Activated T-cell treated with anti-CD3 and anti-CD28 coated beads, Interleukin-2, amount 50 U/mL, for 72 hours (primary cell): ENCODE measurements at places on chromosomes 7 and 10. TPM values are rescaled to one million over a fixed set of nuclear protein-coding genes. Genes with fewer than 3 reads are reported as not detected.

DNA sequence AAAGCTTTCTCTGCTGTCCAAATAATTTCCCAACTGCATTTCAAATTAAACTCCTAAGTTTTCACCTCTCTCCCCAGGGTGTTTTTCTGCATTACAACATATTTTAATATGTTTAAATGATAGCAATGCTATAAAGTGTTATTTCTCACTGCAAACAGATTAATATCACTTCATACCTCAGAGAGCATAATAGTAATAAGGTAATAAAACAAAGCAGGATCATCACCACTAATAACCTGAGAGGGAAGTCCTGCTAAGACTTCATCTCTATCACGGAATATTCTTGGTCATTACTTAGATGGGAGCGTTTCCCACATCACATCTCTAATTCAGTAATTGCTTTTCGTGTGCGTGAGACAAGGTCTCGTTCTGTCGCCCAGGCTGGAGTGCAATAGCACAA lies 168.8 kb downstream of the PARD3 start:
- H3K27ac ChIP-seq: no peak overlapping the region
- no peaks in the 10 kb centered on the region for H3K4me1 ChIP-seq
- no peak for DNase-seq

- H3K4me3 ChIP-seq: no peak overlapping the region
- H3K36me3 ChIP-seq: no peaks in the 10 kb centered on the region
- H3K27ac ChIP-seq: no peak overlapping the region
- no peaks in the 10 kb centered on the region for H3K27me3 ChIP-seq
- H3K4me1 ChIP-seq: peaks cover 10% of the 10 kb centered on the region
- no peak for DNase-seq
Observed at GRCh38 chr10:109982812-109983211, 25.0 kb upstream of the ADD3 start.

GRCh38 chr7:26614503-26614902 lies 249.9 kb downstream of the SKAP2 start:
- no peak overlapping the region for H3K27ac ChIP-seq
- H3K4me1 ChIP-seq: no peaks in the 10 kb centered on the region
- no peaks in the 10 kb centered on the region for H3K27me3 ChIP-seq
- no peaks in the 10 kb centered on the region for H3K36me3 ChIP-seq
- no peak overlapping the region for H3K4me3 ChIP-seq
- no peak for DNase-seq

DNA sequence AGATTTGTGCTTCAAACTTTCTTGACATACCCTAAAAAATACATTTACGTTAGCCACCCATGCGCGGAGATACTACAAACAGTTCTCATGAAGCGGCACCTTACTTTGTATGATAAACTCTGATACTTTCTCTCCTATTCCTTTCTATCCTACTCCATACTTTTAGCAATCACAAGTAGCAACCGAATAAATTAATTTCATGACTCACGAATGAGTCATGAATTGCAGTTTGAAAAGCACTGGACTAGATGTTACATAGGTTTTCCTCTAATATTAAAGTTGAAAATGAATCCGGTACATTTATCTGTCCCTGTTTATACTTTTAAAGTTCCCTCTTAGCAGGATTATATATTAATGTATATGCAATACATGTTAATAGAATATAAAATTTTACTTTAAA lies 67.6 kb downstream of the CUBN start:
- peaks cover 52% of the 10 kb centered on the region for H3K4me1 ChIP-seq
- DNase-seq: no peak
- H3K4me3 ChIP-seq: no peak overlapping the region

- no peak for DNase-seq
- H3K4me1 ChIP-seq: no peaks in the 10 kb centered on the region
- no peak overlapping the region for H3K4me3 ChIP-seq
- no peak overlapping the region for H3K27ac ChIP-seq
- peaks cover 5% of the 10 kb centered on the region for H3K27me3 ChIP-seq
Observed at GRCh38 chr7:297611-298374, 7.8 kb downstream of the FOXL3 start.

GRCh38 chr7:131098527-131098926 lies 229.1 kb upstream of the MKLN1 start:
- DNase-seq: no peak
- peaks cover 89% of the 10 kb centered on the region for H3K4me1 ChIP-seq
- no peaks in the 10 kb centered on the region for H3K27me3 ChIP-seq
- H3K4me3 ChIP-seq: peak overlapping the region; percentile 84
- H3K36me3 ChIP-seq: peaks cover 19% of the 10 kb centered on the region

DNA sequence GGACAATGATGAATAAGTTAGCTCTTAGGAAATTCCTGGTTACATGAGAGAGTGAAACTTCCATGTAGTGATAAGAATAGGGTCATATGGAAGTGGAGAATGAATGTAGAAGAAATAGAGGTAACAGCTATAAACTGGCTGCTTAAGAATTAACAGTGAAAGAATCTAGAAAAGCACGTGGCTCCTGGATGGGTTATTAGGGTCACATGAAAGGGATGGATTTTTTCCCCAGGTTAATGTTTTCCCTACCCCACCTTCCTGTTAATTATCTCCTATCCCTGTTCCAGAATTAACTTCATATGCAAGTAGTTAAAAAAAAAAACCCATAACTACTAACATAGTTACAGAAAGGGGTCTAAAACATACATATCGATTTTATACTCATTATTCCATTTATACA lies 58.0 kb downstream of the ANKIB1 start:
- no peak for DNase-seq
- no peak overlapping the region for H3K4me3 ChIP-seq
- no peaks in the 10 kb centered on the region for H3K4me1 ChIP-seq
- no peak overlapping the region for H3K27ac ChIP-seq

DNA sequence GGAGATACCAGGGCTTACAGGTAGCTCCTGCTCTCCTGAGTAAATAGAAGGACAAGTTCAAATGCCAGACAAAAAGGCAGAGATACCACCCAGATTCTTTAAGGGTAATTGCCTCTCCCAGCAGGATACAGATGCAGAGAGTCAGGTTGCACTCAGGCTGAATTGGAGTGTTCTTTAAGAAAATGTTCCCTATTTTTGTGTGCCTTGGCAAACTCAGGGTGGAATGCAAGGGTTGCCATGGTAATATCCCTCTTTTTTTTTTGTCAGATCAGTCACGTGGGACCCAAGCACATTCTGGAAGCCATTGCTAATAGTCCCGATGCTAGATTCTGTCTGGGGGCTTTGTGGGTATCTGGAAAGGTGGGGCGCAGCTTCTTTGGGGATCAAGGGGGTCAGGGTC lies 628.0 kb downstream of the CALN1 start:
- no peak overlapping the region for H3K4me3 ChIP-seq
- DNase-seq: no peak
- no peaks in the 10 kb centered on the region for H3K4me1 ChIP-seq

DNA sequence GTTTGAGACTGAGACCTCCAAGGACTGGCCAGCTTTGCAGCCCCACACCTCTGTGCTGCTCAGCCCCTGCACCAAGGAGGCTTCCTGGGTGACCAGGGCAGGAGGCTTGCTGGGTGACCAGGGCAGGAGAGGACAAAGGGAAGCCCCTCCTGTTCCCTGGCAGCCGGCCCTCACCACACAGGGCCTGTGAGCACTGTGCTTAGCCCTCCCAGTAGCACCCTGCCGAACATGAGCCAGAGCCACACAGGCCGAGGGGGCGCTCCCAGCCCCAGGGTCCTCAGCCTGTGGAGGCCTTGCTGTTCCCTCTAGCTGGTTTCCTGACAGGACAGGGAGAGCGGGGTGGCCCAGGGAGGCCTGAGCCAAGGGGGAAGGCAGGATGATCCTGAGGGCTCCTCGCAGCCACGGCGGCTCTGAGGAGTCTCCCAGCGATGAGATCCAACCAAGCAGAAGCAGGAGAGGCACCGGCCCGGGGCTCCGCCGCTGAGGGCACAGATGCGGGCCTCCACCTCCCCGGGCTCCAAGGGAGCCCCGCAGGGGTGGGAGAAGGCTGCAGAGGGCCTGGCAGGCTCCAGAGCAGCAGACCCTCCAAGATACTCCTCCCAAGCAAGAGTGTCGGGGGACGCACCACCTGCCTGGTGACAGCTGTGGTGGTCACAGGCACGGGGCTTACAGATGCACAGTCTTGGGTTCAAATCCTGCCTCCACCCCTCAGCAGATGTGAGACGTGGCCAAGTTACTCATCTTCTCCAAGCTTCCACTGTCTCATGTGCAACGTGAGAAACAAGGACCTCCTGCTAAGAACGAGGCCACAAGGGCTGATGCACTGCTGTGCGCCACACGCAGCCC lies 22.5 kb downstream of the WDR86 start:
- no peak overlapping the region for H3K4me3 ChIP-seq
- DNase-seq: no peak
- no peaks in the 10 kb centered on the region for H3K4me1 ChIP-seq
- peaks cover 20% of the 10 kb centered on the region for H3K27me3 ChIP-seq
- H3K27ac ChIP-seq: no peak overlapping the region

DNA sequence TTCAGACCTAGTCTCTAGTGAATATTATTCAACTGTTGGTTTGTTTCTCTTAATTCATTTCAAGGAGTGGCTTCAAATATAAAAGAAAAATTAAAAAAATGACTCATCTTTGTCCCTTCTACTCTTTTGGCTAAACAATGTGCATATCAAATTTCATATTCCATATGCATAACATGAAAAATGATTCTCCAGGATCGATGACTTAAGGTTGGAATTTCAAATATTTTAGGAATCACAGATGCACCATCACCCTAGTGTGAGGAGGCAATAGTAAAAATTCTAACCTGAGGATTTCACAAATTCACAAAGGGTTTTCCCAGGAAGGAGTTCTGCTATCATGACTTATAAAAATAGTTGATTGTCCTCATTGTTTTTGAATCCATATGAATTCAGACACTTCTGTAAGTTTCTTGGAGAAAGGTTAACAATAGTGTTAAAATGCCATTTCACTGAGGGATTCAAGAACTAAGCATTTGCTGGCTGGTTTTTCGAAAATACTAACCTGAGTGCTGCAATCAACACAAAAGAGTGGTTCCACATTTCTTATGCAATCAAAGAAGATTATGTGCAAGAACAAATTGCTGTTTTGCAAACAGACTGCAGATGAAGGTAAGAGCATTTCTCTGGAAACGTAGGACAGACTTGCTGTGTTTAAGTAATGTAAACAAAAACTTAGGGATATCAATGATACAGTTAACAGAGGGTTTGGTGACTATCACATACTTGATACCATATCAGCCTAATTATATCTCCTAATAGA lies 547.5 kb upstream of the LRRTM3 start:
- H3K36me3 ChIP-seq: no peaks in the 10 kb centered on the region
- H3K27me3 ChIP-seq: no peaks in the 10 kb centered on the region
- no peaks in the 10 kb centered on the region for H3K4me1 ChIP-seq
- H3K4me3 ChIP-seq: no peak overlapping the region

DNA sequence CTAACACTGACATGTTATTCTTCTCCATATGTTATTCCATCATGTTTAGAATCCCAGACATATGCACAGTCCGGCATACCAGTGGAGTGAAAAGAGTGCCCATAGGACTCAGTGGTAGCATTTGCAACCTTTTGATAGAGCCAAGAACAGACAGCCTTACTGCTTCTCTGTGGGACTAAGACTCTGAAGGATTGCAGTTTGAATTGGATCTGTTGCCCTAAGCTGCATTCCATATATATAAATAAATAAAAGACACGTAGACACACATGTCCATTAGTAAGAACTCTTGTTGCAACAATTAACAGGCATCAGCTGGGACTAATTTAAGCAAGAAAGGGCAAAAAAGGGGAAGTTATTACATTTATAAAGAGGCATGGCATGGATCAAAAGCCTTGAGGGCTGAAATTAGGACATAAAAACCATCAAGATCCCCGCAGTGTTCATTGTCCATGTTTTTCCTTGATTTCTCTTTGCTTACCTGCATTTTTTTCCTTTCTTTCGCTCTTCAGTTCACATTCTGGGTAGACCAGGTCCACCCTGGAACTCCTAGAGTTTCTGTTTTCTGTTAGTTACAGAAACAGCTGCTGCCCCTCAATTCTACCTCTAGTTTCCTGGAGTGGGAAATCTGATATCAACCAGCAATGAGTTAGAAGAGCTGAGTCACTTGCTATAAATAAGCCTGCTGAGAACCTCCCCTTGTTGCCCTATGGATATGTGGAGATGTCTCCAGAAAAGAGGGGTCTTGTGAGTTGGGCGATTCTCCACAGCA lies 132.4 kb downstream of the SORCS1 start:
- no peaks in the 10 kb centered on the region for H3K27me3 ChIP-seq
- no peaks in the 10 kb centered on the region for H3K36me3 ChIP-seq
- DNase-seq: no peak
- H3K4me3 ChIP-seq: no peak overlapping the region

DNA sequence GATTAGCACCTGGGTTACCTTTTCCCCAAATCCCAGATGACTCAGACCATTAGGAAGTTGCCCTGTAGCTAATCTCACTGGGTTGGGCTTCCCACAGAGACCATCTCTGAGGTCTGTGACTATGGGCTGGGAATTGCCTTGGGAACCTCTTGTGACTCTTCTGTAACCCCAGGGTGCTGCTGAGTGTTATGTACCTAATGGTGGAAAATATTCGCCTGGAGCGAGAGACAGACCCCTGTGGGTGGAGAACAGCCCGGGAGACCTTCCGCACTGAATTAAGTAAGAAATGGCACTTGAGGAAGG lies 20.0 kb downstream of the STRIP2 start:
- DNase-seq: no peak
- peaks cover 58% of the 10 kb centered on the region for H3K36me3 ChIP-seq
- no peaks in the 10 kb centered on the region for H3K27me3 ChIP-seq
- peak overlapping the region; percentile 56 for H3K27ac ChIP-seq

GRCh38 chr7:24963218-24963617 lies 16.8 kb downstream of the OSBPL3 start:
- H3K27me3 ChIP-seq: no peaks in the 10 kb centered on the region
- H3K4me3 ChIP-seq: peak overlapping the region; percentile 49
- peak; percentile 59 for DNase-seq
- H3K36me3 ChIP-seq: no peaks in the 10 kb centered on the region

DNA sequence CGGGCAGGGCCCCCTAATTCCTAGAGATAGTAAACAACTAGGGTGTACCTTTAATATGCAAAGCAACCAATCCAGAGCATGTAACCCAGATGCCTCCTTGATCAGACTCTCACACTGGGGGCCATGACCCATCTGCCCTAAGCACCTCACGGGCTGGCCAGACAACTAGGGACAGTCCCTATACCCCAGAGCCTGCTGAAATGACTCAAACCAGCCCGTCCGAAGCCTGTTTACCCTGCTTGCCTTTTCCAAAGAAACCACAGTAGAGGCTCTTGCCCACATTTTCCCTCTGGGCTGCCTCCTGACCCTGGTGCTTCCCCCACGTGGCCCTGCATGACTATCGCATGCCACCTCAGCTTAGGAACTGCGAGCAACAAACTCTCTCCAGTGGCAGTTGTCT lies 46.2 kb downstream of the RGS10 start:
- peaks cover 9% of the 10 kb centered on the region for H3K36me3 ChIP-seq
- DNase-seq: peak; percentile 54
- H3K27ac ChIP-seq: peak overlapping the region; percentile 64
- peak overlapping the region; percentile 65 for H3K4me3 ChIP-seq

PLXNA4 gene
- 0.99 TPM for total RNA-seq

ANKIB1 gene
- total RNA-seq: 48.8 TPM

SPDYE1 gene
- total RNA-seq: not detected

TMEM236 gene
- 0.65 TPM for total RNA-seq

H2BK1 gene
- 4.4 TPM for total RNA-seq

SLC26A5 gene
- not detected for total RNA-seq

FGFR2 gene
- total RNA-seq: not detected

PAPOLB gene
- not detected for total RNA-seq
